ENCODE measurements at places on chromosomes 6 and 20.

DNA sequence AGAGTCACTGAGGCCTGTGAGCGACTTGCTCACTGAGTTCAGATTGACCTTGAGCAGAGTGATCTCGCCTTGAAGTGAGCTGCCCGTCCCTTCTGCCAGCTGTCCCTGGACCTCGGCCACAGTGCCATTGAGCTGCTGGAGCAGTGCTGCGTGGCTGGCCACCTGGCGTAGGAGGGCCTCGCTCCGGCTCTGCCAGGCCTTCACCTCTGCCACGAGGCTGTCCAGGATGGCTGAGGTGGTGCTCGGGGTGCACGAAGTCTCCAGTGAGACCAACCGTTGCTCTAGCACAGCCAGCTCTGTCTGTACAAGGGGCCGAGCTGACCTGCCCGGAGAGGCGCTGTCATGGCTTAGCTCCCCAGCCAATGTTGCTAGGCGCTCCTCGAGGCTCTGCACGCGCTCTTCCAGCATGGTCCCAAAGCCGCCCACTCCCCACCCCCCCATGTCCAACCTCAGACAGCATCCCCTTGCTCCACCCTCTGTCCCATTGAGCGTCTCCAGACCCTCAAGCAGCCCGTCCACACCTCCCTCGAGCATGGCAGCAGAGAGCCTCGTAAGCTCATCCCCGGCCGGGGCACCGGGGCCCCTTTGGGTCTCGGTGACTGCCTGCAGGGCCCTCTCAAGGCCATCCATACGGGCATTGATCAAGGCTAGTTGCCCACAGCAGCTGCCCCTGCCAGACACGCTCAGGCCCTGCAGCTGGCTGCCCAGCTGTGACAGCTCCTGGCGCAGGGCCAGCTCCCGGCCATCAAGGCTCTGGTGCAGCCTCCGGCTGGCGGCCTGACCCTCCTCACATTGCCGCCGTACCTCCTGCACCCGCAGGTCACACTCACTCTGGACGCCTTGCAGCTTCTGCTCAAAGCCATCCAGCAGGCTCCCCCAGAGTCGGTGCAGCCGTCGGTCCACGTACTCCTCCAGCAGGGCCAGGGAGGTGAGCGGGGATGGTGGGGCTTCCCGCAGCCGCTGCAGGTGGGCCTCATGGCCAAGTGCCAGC, 4.6 kb downstream of the EMILIN3 start:
- DNase-seq: no peak

GRCh38 chr20:37538003-37538402, 10.3 kb upstream of the BLCAP start:
- DNase-seq: no peak

DNA sequence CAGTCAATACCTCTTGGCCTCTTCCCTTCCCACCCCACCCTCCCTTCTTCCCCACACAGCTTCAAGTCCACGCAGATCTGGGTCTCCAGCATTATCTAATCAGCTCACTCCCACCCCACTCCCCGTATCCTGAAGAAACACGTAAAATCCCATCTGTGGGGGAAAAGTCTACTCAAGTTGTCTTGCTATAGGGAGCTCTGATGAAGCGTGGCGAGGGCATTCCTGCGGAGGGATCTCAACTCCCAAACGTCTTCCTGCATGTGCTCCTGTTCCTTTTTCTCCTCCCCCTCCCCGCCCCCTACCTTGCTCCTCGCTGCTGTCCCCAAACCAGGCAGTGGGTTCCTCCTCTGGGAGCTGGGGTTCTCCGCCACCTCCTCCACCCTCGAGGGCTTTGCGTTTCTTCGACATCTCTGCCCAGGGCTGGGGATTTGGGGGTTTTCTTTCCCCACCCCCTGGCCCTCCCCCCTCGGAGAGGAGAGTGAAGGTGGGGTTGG, 181.8 kb downstream of the TBXT start:
- DNase-seq: no peak

GRCh38 chr6:42403421-42403820, 48.3 kb downstream of the TRERF1 start:
- DNase-seq: no peak

DNA sequence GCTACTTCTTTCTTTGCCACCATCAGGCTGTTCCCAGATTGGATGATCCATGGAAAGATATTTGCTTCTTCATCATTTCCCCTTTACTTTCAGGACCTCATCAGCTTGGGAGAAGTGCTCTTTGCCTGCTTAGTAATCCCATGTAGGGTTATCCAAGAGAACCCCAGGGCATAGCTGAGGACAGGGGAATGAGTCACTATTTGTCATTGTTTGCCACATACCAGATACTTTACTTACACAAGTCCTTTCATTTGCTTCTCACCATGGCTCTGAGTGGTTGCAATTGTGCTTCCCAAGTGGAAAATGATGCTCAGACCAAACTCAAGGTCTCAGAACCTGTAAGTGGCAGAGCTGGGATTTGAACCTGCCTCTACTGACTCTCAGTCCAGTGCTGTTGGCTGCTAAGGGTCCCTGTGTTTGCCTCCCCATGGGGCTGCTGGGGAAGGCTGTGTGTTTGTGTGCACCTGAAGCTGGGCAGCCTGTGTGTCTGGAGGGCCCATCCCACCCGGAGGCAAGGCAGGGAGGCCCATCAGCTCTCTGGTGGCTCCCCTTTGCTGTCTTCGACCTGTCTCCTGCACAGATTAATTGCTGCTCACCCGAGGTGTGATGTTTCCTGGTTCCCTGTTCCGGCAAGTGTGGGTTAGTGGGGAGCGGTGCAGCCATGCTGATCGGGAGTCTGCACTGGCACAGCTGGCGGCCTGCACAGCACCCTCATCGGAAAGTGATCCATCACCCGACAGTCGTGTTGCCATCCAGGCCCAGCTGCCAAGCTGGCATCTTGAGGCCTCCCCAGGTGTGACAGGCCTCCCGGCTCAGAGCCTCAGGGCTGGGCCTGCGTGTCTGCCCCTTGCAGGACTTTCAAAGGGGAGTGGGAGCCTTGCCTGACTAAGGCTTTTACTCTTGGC, 228.8 kb downstream of the DHX35 start:
- no peak for DNase-seq

DNA sequence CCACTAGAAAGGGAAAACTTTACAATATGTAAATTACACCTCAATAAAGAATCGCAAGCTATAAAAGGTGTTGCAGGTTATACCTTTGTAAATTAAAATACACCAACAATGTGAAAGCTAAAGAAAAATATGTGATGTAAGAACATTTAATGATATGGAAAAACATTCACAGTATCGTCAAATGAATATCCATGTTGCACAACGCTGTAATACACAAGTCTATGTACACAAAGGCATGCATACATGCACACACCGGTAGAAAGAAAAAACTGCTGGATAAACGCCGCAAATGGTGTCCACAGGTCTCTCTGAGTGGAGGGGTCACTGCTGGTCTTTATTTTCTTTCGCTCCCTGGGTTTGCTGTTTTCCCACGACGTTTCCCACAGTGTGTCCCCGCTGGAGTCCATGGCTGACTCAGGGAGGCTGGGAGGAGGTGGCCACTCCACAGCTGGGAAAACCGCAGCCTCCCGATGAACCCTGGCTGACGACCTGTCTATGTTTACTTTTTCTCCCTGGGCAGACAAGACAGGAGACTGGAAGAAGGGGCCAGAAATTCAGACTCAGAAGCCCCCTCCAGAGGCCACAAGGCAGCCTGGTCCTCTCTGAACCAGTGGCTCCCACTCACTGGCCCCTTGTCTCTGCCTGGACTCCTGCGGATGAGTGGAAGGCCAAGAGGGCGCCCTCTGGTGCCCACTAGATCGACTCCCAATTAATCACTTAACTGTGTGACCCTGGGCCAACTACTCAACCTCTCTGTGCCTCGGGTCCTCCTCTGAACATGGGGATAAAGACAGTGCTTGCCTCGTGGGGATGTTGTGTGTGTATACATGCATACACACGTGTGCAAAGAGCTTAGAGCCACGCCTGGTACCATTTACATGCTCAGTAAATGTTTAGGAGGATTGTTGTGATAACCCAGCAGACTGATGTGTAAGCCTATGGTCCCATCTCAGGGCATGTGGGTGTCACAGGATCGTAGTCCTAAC, 12.8 kb upstream of the BPI start:
- DNase-seq: no peak

- DNase-seq: no peak
Measured at GRCh38 chr6:149393002-149393679, 6.9 kb upstream of the SUMO4 start.

DNA sequence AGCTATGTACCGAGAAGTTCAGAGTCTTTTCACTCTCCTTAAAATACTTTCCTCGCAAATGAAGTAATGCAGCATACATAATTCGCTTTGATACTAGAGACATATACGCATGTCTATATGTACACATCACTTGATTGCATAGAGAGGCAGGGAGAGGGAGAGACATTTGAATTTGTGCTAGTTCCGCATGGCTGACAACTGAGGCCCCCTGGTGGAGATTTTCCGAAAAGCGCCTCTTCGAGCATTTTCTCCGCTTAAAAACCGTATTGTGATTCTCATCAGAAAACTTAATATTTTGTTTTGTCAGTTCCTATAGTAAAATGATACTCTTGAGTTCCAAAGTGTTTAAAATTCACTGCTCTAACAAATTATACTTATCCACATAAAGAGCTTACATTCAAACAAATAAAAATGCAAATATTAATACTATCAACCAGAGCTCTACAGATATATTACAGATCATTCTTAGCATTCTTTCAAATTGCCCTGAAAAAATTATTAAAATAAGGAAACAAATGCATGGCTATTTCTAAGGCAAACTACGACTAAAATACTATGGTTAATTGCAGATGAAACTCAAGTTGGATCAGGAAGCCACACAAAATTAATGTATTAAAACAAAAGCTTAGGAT, 637 bp downstream of the MYLK4 start:
- DNase-seq: peak; percentile 57

GRCh38 chr6:113842165-113842564, 15.0 kb upstream of the MARCKS start:
- DNase-seq: no peak

- DNase-seq: no peak
Measured at GRCh38 chr6:140101367-140101766, 726.9 kb upstream of the CITED2 start.

DNA sequence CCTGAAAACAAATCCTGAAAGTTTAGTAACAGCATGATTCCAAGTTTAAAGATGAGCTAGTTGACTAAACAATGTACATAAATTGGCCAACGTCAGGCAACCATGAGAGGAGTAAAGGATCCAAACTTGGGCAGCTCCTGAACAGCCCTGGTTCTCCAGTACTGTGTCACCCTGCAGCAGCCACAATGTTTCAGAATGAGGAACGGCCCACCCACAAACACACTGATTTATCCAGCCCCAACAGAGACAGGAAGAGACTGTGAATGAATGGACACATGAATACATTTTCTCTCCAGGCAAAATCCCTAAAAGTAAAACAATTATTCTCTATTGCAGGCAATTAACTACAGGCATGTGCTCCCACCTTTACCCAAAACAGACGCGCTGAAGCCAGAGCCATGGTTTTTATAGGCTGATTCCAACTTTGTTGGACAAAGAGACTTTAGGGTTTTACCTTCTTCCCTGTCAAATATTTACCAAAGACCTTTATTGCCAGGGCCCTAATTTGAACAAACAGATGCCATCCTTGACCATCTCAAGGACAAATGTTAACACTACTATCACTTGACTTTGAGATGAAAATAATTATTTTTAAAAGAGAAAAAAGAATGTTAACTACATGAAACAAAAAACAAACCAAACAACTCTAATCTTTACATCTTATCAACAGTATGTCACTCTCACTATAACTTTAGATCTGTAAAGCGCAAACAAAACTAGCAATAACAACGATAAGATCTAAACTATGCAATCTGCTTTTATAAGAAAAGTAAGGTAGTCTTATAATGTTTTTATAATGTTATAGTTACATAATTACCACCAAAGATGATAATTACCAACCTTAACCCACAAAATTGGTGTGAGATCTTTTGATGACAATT, 22.9 kb downstream of the CNKSR3 start:
- no peak for DNase-seq

DNA sequence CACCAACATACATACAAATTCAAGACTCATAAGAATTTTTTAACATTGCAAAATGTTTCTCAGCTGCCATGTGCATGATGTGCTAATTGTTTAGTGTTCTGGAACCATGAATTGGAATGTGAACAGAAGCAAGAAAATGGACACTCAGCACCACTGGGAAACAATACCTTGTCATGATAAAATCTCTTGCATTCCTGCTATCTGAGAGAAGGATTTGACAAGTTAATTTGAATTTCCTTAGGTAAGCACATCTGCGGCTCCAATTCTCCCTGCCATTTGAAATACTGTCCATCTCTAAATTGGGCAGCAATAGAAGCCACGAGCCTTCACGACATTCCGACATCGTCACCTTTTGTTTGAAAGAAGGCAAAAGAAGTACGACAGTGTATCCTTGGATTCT, 1104.6 kb upstream of the MAP3K7 start:
- no peak for DNase-seq

DNA sequence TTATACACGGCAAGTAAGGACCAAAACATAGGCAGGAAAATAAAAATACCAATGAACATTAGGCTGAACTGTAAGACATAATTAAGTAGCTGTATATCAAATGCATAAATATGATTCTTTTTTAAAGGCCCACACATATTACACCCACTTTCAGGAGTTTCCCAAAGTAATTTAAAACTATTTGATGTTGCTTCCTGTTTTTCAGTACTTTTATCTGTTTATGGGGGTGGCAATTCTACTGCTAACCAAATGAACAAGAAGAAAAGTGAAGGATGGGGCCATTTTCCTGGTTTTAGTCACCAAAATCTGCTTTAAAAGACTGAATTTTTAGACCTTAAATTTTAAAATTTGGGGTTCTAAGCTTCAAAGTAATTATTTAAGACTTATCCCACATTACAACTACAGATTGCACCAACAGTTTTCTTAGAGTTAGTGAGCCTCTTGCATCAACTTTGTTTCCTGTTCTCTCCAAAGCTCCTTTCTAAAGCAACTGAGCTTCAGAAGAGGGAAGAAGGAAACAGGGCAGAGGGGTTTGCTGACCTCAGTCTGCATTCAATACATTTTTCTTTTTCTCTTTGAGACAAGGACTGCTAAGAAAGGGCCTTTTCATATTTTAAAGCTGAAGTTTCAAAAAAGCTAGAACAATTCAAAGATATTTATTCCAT, 191.0 kb downstream of the BACH2 start:
- DNase-seq: no peak
